AG04449 (cell line): ENCODE measurements at places on chromosomes 5 and 9.

- DNase-seq, result no peak
These were observed 12.6 kb downstream of the TRIM23 start for GRCh38 chr5:65611524-65611923.

DNA sequence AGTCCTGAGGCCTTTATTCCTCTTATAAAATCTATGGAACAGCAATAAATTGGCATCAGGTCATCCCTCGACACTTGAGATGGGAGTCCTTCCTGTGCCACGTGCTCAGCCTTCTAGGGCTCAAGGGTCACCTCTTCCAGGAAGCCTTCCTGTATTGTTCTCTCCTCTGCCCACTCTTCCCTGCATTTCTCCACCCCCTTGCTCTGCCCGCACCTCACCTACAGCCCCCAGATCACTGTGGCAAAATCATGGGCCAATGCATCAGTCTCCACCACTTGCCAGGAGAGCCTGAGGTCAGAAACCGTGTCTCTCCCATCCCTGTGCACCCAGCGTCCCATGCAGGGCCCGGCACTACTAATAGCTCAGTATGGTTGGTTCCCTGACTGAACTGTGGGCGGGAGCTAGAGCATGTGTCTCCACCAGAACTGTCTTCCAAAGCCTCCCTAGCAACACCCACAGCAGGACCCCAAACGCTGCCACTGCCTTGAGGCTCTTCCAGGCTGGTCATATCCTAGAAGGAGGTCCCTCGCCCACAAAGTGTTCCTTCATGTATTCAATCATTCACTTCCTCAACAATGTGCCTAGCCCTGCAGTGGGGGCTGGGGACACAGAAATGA is 13.5 kb downstream of the DUSP1 start:
- DNase-seq, result no peak

GRCh38 chr5:142827934-142828576 is 57.9 kb downstream of the ARHGAP26 start:
- DNase-seq, result no peak

GRCh38 chr9:27372615-27373014 is 75.7 kb upstream of the EQTN start:
- no peak for DNase-seq

DNA sequence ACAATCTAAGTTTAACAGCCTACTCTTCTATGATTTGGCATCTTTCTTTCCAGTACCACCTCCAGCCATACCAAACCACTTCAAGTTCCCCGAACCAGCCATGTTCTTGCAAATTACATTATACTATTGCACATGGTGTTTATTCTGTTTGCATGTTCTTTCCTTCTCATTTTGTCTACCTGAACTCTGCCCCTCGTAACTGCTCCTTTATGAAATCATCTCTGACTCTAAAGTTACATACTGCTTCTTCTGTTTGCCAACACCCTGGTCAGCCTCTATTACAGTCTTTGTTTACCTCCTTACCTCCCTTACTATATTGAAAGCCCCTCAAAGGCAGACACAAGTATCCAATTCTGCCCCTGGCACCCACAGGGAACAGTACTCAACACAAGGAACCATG is 6.0 kb downstream of the PPP6C start:
- DNase-seq, result no peak

- DNase-seq, result no peak
These were observed 59.9 kb upstream of the ZFR start for GRCh38 chr5:32504329-32504988.

GRCh38 chr5:87899208-87899661 is 369.4 kb downstream of the TMEM161B start:
- DNase-seq, result no peak

DNA sequence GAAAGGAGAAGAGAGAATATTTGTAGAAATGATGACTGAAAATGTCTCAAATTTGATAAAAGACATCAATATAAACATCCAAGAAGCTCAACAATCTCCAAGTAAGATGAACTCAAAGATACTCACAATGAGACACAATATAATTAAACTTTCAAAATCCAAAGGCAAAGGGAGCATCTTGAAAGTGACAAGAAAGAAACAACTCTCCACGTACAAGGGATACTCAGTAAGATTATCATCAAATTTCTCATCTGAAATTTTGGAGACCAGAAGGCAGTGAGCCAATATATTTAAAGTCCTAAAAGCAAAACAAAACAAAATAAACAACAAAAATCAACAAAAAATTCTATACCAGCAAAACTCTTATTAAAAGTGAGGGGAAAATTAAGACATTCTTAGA is 428.7 kb downstream of the NFIB start:
- no peak for DNase-seq

DNA sequence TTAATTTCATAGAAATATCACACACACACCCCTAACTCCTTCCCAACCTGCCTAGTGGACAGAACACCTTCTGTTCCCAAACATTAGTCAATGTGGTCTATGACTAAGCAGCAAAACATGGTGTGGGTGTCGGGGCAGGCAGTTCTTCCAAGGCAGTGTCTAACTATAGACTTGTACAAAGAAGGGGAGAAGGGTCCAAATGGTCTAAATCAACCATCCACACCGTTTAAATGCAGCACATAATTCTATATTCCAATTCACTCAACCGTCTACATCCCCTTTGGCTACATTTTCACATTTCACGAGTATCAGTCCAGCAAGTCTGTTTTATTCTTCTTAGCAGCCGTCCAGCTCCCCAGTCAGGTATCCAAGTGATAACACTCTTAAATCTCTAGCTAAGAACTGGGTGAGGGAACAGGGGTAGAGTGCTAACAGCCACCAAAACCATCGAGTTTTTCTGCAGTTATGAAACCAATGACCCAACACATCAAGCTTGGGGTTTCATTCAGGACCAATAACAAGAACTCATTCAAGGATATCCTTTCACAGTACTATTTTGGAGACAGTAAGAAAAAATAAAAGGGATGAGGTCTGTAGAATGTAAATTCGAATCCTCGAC is 3.3 kb downstream of the ZNF608 start:
- no peak for DNase-seq

- no peak for DNase-seq
These were observed 69.7 kb downstream of the NSG2 start for GRCh38 chr5:174115226-174115625.

DNA sequence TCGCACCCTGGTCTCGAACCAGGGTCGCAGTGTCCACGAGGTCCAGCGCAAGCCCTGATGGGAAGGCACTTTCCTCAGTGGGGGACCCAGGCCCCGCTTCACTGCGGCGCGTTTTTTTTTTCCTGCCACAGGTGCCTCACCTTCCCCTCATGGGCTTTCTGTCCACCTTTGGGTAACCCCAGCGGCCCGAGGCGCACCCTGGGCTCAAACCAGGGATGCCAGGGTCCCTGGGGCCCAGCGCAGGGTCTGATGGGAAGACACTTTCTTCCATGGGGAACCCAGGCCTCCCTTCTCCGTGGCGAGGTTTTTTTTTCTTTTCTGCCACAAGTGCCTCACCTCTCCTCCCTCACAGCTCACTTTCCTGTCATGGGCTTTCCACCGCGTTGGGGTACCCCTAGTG is 1269.9 kb downstream of the FOXD4L5 start:
- DNase-seq, result no peak

DNA sequence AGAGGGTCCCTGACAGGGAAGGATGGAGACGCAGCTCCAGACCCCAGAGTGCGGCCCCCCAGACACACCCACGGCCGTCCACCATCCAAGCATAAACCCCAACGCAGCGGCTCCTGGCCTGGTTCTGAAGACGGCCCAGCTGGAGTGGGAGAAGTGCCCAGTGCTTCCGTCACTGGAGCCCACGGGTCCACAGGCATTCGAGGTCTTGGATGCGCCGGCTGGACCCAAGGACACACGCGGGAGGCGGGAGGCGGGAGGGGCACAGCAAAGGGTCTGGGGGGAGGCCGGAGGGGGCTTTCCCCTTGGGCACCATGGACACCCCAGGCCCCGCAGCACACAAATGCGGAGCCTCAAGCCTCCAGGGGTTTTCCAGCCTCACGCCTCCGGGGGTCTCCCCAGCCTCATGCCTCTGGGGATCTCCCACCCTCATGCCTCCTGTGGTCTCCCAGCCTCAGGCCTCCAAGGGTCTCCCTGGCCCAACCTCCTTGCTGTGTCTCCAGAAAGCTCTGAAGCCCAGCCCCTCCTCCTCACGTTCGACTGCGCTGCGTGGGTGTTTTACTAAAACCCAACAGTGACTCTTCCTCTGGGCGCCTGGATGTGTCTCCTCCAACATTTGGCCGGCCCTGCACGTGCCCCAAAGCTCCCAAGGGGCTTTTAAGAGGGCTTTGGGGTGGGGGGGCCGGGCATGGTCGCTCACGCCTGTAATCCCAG is 15.2 kb downstream of the EXD3 start:
- DNase-seq, result no peak

- DNase-seq, result no peak
These were observed 35.5 kb upstream of the FUBP3 start for GRCh38 chr9:130543859-130544258.
